ENCODE measurements at places on chromosomes 4 and X. TPM values are rescaled to one million over a fixed set of nuclear protein-coding genes. Genes with fewer than 3 reads are reported as not detected.

FMR1NB gene
- total RNA-seq: not detected

SPANXD gene
- not detected for total RNA-seq

MAGEA3 gene
- total RNA-seq: not detected

TBC1D14 gene
- total RNA-seq: 26.4 TPM

SLC25A4 gene
- total RNA-seq: 19.6 TPM

GRCh38 chr4:102826105-102826889 lies 1.1 kb downstream of the UBE2D3 start:
- DNase-seq: no peak

- DNase-seq: no peak
These were observed 215.6 kb downstream of the PALLD start for GRCh38 chr4:168712316-168712890.

DNA sequence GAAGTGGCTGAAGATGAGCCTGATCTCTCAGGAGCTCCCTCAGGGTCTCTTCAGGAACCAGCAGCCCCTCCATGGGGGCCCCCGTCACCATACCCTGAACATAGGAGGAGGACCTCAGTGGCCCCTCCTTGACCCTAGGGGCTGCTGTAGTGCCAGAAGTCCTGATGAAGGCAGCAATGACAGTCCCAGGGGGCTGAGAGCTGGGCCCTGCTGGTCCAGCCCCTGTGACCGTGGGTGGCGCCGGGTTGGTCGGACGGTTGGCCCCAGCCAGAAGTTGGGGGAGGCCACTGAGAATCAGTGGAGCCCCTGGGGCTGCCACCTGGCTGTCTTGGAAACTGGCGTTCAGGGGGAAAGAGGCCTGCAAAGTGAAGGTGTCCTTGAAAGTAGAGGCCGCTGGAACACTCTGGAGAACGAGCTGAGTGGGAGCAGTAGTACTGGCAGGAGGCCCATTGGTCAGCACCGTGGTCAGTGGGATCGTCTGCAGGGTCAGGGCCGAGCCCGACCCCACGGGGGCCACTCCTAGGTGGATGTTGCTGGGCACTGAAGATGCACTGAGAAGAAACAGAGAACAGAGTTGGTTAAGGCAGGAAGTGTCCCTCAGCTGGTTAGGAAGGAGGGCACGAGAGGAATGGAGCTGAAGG lies 43.2 kb downstream of the ELF4 start:
- no peak for DNase-seq

DNA sequence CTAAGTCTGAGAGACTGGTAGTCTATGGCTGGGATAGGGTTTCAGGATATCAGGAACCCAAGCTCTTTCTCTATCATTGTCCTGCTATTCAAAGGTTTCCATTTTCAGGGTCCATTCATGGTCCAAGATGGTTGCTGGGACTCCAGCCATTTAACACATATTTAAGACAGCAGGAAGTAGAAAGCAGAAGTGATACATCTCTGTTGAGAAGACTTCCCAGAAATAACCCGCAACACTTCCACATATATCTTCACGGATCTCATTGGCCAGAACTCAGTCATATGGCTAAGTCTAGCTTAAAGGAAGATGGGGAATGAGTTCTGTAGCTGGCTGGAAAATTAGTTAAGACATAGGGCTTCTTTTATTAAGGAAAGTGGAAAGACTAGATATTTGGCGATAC lies 23.8 kb downstream of the CTSO start:
- DNase-seq: no peak

DNA sequence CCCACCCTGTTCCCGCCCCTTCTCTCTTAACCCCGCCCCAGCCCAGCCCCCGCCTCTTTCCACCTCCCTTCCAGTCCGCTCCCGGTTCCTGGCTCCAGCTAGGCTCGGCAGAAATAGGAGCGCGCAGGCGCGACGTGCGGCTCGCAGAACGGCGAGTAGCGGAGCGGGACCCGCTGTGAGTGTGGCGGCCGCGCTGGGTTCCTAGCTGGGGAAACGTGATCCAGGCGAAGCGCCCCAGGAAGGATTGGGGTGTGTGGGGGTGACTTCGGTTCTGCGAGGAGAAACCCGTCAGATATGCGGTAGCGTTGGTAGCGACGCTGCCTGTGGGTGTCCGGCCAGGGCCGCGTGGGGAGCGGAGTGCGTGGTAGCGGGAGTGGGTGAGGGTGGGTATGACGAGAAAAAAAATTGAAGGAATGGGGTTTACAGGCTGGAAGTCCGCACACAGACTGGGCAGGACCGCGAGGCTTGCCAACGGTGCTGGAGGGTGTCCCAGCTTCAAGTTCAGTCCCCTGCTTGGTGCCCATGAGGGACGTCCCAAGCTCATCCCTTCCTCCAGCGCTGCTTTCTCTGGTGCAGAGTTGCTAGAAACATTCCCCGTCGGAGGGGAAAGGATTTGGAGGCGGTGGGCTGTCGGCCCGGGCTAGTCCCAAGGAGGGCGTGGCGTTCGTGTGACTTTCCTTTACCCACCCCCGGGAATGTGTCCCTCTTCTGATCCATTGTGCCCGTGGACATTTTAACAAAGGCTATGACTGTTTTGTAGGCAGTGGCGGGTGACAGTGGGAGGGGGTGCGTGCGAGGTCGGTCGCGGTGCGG lies at the start of gene PRRG1:
Gene PRRG1 (plus strand): TSS at position 144 of the 813 bp plus-strand sequence. CDS start 56,886 bp downstream, outside the sequence.
- DNase-seq: no peak

GRCh38 chr4:139668036-139668435 lies 2.4 kb downstream of the MGST2 start:
- DNase-seq: no peak

DNA sequence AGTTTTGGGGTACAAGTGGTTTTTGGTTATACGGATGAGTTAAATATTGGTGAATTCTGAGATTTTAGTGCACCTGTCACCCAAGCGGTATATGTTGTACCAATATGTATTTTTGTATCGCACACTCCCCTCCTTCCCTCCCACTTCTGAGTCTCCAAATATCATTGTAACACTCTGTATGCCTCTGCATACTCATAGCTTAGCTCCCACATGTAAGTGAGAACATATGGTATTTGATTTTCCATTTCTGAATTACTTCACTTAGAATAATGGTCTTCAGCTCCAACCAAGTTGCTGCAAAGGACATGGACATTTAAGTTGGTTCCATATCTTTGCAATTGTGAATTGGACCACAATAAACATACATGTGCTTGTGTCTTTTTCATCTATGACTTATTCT lies 103.0 kb upstream of the ADAMTS3 start:
- no peak for DNase-seq

- no peak for DNase-seq
These were observed 194.3 kb downstream of the SOWAHB start for GRCh38 chr4:76703676-76704075.

DNA sequence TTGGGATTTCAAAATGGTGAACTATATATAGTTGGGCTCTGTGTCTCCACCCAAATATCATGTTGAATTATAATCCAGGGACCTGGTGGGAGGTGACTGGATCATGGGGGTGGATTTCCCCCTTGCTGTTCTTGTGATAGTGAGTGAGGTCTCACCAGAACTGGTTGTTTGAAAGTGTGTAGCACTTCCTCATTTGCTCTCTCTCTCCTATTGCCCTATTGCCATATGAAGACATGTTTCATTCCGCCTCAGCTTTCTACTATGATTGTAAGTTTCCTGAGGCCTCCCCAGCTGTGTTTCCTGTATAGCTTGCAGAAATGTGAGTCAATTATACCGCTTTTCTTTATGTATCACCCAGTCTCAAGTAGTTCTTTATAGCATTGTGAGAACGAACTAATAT lies 545.6 kb downstream of the TRAM1L1 start:
- no peak for DNase-seq

GRCh38 chrX:77597090-77597489 lies 149.9 kb downstream of the FGF16 start:
- DNase-seq: no peak

- DNase-seq: no peak
These were observed 97.2 kb upstream of the ACSL4 start for GRCh38 chrX:109830157-109830703.

DNA sequence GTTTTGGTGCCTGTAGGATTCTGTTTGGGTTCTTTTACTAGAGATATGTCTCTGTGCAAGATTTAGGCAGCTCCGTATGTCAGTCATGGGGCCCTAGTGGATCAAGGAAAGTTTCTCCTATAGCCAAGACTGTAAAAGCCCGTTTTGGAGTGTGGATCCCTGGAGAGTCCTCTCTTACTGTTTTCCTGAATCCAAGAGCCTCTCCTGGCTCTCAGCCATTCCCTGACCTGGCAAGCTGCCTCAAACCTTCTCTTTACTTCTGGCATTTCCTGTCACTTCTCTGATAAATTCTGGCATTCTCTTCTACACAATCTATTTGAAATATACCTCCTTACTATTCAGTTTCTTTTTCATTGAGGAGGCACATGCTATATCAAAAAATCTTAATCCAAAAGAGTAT lies 41.4 kb downstream of the DCAF12L2 start:
- no peak for DNase-seq

- DNase-seq: no peak
These were observed 40.1 kb upstream of the EIF1AX start for GRCh38 chrX:20181598-20182329.

All from ascending aorta (tissue), 2 donors.